ENCODE measurements at places on chromosomes 12 and 14. TPM values are rescaled to one million over a fixed set of nuclear protein-coding genes. Genes with fewer than 3 reads are reported as not detected.

Gene ANKS1B
- total RNA-seq, result 0.70 TPM

Gene SLC17A8
- not detected for total RNA-seq

Gene CDK2
- total RNA-seq, result 27.3 TPM

Gene TAS2R14
- total RNA-seq, result 2.7 TPM

Gene PARP2
- total RNA-seq, result 25.3 TPM

Gene GPR137C
- total RNA-seq, result 2.2 TPM

Gene CD4
- total RNA-seq, result 0.60 TPM

Gene TSPAN19
- not detected for total RNA-seq

Gene LHX5
- not detected for total RNA-seq
